GDM1 (cell line): ENCODE measurements at places on chromosomes 3 and 15.

GRCh38 chr3:128481438-128481942 lies 11.5 kb downstream of the GATA2 start:
- no peak for DNase-seq

GRCh38 chr3:139434764-139435307 lies 41.5 kb downstream of the RBP2 start:
- DNase-seq: no peak

GRCh38 chr15:67945951-67946700 lies 106.3 kb upstream of the RNU6-1 start:
- DNase-seq: no peak

DNA sequence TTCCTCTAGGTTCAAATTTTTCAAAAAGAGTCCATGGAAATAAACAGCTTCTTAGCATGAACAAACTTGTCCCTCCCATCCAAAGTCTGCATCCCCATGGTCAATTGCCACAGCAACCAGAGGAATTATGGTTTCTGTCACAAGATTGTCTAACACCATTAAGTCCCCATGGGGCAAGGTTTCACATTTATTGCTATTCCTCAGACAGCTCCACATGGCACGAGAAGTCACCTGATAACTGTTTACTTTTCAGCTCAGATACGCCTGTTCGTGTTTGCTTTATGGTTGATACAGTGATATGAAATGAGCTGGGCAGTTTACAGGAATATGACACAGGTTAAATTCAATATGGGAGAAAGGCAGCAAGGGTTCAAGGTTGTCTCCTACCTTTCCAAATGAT lies 37.9 kb upstream of the MUC13 start:
- no peak for DNase-seq

DNA sequence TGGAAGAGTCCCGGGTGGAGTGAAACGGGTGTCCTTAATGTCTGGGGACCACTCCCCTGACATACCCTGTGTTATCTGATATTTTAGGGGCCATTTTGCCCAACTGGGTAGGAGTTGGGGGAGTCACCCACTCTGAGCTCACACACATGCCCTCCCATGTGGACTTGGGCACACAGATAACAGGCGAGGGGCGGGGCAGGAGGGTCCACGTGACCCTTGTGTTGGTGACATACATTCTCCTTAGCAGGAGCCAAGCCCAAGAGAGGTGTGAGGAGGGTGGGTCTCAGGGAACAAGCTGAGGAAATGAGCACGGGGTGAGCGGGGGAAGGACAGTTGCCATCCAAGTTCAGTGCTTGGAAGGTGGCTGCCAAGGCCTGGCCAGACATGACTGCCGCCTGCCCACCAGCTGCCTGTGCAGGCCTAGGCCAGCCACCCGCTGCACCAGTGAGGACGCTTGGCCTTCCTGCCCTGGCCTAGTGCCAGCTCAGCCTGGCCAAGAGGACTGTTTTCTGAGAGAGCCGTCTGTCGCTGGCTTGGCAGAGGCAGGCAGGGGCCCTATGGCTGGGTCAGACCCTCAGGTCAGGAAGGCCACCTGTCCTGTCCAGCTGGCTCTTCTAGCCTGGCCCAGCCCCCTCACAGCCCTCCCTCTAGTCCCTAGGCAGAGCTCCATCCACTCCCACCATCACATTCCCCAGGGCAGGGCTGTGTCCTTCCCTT lies 31.3 kb upstream of the TMEM115 start:
- no peak for DNase-seq

DNA sequence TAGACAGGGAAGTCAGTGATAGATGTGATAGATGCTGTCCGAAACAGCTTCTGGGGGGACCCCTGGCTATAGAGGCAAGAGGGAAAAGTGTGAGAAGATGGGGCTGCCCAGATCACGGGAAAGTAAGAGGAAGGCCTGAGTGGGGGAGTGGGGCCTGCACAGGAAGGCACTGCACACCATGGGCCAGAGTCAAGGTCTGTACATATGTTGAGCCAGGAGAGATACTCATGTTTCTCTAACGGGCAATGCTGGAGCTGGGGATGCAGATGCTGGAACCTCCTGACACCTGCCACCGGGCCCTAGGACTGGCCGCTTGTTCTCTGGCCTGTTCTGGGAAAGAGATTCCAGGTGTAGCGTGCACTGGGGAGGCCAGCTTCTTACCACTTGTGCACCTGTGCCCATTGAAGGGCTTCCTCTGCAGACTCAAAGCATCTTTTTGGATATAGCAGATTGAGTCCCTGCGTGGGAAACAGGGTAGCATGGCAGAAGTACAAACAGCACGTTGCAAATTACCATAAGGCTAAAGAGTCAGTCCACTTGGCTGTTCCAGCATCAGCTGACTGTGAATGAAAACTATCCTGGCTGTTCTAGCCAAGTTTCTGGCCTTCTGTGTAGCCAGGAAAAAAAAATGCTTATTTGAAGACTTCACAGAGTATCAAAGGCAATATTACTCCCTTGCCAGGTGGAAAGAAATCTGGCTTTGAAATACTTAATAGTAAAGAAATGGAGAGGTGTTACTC lies 77.1 kb upstream of the GSK3B start:
- DNase-seq: no peak

GRCh38 chr3:129560269-129560787 lies 17.4 kb downstream of the H1-8 start:
- no peak for DNase-seq

- no peak for DNase-seq
Observed at GRCh38 chr3:44098656-44099415, 142.8 kb upstream of the TOPAZ1 start.

- DNase-seq: no peak
Observed at GRCh38 chr3:101725890-101726275, 1.5 kb downstream of the CEP97 start.

- DNase-seq: no peak
Observed at GRCh38 chr3:141486496-141486745, 406 bp upstream of the RASA2 start.

DNA sequence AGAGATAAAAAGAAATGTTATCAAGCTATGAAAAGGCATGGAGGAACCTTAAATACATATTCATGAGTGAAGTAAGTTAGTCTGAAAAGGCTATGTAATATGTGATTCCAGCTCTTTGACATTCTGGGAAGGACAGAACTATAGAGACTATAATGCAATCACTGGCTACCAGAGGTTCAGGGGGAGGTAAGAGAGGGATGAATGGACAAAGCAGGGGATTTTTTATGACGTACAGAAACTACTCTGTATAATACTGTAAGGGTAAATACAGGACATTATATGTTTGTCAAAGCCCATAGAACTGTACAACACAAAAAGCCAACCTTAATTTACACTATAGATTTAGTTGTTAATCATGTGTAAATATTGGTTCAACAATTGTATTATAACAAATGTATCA lies 46.1 kb downstream of the MCTP2 start:
- no peak for DNase-seq

DNA sequence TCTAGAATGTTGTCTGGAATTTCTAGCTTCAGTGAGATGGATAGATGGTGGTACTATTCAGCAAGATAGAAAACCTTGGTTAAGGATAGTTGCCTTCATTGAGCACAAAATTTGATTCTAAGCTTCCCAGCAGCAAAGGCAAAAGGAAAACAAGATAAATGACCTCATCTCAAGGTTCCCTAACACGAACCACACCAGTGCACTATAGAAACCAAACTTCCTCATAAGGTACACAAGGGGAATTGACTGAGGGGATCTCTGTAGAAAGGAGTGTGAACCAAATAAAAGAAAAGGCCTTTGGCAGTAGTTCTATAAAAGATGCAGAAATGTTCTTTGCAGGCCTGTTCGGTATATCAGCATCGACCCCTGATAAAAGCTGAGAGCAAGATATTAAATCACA lies 288.9 kb downstream of the SHQ1 start:
- peak; percentile 31 for DNase-seq

- no peak for DNase-seq
Observed at GRCh38 chr3:50580683-50581458, 11.5 kb downstream of the HEMK1 start.

DNA sequence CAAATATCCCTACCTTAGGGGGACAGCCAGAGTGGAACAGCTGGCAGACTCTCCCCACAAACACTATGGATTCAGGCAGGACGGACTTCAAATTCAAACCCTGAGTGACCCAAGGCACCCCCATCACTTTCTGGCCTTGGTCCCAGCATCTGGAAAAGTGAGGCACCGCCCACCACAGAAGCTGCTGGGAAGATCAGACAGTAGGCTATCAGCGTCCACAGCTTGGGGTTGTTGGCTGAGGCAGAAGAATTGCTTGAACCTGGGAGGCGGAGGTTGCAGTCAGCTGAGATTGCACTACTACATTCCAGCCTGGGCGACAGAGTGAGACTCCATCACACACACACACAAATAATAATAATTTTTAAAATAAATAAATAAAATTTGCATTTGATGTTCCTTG lies 8.5 kb downstream of the PFKFB4 start:
- DNase-seq: no peak

DNA sequence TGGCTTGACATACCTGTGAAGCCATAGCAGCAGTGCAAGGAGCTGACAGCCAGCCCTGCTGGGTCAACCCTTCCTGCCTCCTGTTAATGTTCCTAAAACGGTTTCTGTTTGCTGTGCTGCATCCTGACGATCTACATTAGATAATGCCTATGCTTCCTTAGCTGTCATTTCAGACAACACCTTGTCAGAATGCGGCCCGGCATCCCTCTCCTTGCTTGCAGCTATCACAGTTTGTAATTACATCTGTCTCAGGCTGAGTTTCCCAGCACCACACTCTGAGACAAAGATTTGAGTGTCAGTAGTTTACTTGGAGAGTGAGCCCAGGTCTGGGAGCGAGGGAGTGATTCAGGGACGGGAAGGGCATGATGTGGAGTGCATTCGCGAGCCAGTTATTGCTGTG lies 9.0 kb downstream of the TRH start:
- DNase-seq: no peak

GRCh38 chr3:166243511-166243910 lies 406.3 kb upstream of the BCHE start:
- DNase-seq: no peak

DNA sequence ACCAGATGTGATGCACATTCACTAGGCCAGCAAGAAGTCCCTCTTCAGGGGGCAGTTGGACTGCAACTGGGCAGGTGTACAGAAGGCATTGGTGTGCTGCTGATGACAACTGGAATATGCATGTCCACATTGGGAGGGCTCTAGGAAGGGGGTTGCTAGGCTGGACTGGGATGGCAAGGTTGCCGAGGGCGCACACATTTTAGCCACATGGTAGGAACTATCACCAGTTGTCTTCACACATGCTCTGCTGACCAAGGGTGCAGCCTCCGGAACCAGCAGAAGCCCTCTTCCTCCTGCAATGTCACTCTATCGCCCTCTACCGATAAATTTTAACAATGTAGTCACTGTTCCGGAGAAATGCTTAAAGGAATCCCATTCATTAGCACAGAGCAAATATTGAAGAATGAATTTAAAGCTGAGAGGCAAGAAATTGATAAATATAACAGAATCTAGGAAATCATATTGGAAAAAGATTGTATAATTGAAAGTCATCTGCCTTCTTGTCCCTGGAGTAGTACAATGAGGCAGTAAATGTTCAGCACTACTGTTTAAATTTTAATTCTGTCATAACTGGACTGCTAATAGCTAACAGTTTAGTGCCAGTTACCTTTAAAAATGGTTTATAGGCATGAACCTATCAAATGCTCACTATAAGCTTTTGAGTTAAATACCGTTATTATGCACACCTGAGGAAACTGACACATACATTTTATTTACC lies 22.6 kb upstream of the LYSMD4 start:
- peak; percentile 27 for DNase-seq

- no peak for DNase-seq
Observed at GRCh38 chr3:178456621-178457285, 79.5 kb upstream of the KCNMB2 start.

- no peak for DNase-seq
Observed at GRCh38 chr3:183931881-183932280, 47.2 kb upstream of the PARL start.
